Left cardiac atrium (tissue), 4 donors: ENCODE measurements at places on chromosomes 3 and 15. TPM values are rescaled to one million over a fixed set of nuclear protein-coding genes. Genes with fewer than 3 reads are reported as not detected.

GRCh38 chr15:41567261-41567660 lies 8.2 kb downstream of the TYRO3 start:
- no peak for DNase-seq

DNA sequence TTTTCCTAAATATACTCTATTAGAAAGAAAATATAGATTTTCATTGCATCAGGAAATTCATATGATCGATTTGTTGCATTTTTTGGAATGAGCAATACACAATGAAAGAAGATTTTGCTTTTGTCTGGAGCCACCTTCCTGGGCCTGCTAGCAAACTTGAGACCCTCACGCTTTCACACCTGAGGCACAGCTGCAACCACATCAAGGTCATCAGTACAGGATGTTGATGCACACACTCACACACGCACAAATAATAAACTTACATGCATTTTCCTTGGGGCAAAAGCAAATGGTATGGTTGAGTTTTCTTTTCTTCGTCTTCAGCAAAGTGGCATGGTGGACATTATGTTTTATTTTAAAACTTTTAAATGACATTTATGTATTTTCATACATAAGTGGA lies 64.8 kb upstream of the SATB1 start:
- DNase-seq: no peak

Gene MYRIP
- 2.3 TPM for total RNA-seq

Gene SGO1
- not detected for total RNA-seq
